ENCODE measurements at places on chromosomes 12 and 14.

- DNase-seq: no peak
Observed at GRCh38 chr14:42624980-42625761, 1018.5 kb downstream of the LRFN5 start.

GRCh38 chr14:90518941-90519256 is 122.1 kb downstream of the CALM1 start:
- peak; percentile 47 for DNase-seq

DNA sequence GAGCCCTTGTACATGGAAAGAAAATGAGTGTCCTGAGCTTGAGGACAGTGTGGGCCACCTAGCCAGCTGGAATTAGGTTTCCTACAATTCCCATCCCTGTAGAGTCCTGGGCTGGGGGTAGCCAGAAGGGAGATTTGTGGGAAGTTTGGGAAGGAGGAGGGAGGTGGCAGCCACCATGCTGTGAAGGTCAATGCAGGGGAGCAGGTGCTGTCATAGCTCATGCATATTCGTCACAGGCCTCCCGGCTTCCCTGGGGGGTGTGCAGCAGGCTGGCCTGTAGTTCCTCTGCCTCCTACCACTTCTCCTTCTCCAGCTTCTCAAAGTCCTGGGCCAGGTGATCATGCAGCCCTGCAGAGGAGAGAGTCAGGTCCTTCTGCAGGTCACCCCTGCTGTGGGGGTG is 121.3 kb downstream of the TBX3 start:
- no peak for DNase-seq

- DNase-seq: peak; percentile 52
Observed at GRCh38 chr12:54991161-54991990, 6.8 kb upstream of the TESPA1 start.

GRCh38 chr12:50240792-50241114 is 42.6 kb downstream of the LIMA1 start:
- DNase-seq: no peak

DNA sequence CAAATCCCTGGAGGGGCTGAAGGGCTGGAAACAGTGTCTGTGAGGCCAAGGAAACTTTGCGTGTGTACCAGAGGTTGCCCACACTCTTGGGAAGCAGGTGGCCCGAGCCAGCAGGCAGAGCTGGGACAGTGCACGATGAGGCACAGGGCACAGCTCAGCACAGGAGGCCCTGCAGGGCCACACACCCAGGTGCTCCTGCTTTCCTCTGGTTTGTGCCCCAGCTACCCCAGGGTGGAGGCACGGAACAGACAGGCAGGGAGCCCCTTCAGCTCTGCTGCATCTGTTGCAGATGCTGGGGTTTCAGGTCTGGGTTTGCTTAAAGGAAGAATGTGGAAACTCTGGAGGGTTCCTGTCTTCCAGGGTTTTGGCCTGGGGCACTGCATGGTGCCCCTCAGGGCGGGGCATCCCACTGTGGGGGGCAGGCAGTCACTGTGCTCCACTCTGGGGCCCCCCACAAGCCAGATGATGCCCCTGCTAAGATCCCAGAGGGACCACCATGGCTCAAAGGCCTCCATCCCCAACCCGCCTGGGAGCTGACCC is 8.6 kb downstream of the TMEM179 start:
- DNase-seq: no peak

DNA sequence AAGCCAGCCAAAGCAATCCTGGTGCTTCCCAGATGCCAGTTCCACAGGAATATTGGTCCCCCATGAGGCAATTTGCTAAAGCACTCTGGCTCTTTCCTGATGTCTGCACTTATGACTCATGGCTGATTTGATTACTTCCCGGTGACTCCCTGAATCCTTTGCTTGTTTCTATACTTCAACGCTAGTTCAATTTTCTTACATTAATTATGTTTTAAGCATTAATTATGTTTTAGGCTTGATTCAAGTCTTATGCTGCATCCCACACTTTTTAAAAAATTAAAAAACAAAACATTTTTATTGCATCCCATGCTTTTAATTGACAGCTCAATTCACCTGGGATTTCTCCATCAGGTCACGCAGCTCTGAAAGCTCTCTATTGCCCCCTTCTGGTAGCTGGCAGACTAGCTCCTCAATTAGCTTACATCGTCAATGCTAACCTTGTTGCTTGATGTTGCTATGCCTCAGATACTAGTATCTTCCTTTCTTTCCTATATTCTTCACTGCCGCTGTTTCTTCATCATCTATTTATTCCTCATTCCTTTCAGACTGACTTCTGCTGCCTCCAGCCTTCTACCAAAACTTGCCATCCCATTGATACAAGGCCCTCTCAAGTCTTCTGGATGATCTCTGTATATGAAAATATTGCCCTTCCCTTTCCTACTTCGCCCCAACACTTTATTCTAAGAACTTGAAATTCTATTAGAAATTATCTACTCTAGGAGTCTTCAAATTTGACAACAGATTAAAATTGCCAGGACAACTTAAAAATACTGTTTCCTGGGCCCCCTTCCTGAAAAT is 32.0 kb downstream of the TSHR start:
- DNase-seq: peak; percentile 58
